Stimulated activated CD4-positive, alpha-beta T cell treated with anti-CD3 and anti-CD28 coated beads, Interleukin-4, amount 100 ng/mL, for 1 hour (primary cell): ENCODE measurements at places on chromosomes 2 and 18.

DNA sequence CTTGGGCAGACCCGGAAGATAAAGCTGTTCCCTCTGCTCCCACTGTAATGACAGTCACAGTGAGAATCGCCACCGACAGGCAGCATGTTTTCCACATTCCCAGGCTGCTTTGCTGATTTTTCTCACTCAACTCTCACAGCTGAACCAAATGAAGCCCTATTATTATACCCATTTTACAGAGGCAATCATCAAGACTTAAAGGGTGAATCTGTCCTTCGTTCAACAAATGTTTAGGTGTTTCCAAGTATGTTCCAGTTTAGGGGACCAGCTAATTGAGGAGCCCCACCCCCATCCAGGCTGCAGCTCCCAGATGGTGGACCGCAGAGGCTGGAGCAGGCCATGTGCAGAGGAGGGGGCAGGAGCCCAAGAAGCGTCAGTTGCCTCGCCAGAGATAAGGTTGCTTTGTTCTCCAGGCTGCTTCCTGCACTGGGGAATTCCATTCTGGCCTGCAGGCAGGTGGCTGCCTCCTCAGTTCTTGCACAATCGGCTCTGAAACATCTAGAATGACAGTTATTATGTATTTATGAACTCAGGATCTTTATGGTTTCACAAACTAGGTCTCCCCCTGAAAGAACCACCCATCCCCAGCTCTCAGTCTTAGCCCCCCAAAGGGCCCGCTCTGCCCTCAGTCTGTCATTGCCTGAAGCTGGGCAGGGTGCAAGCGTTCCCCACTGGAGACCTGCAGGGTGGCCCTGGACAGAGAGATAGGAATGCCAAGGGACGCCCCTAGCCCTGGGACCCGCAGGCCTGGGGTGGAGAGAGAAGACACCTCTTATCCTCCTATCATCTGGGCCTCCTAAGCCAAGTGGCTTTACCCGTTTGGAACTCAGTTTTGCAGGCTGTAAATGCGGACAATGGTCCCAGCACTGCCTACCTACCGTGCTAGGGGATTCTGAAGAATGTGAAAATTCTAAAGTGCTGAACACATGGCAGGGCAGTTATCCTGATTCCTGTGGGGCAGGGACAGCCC, 49.1 kb upstream of the MYCN start:
- DNase-seq, result no peak

DNA sequence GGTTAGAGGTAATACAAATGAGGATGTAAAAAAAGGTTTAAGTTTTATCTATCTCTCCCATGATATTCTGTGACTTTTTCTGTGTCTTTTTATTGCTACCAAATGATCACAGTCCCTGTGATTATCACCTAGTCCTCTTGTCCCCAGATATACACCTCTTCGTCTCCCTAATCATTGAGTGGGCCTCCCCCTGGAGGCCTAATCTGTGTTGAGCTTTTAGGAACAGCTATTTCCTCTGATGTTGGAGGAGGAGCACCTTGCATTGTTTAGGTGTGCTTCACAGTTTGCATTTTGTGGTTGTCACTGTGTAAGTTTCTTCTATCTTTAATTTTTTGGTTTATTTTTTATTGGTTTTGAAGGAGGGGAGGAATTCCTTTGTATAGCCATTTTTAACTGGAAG, 33.3 kb downstream of the CCDC85A start:
- DNase-seq, result no peak

DNA sequence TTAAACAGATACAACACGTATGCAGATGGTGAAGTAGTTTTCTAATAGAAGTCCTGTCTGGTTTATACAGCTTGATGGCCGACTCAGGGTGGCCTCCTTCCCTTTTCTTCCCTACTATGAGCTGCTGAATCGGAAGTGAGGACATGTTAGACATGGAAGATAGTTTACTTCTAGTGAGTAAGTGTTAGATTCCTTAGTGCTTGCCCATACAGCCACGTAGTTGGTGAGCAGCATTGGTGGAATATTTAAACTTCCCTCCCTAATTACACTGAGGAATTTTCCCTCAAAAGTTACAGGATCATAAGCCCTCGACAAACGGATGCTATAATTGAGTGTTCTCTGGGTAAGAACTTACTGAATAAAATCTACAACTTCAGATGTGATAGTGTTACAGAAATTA, 52.1 kb downstream of the RHBDD1 start:
- no peak for DNase-seq

GRCh38 chr2:42585779-42586178, 17.3 kb downstream of the MTA3 start:
- no peak for DNase-seq

- DNase-seq, result no peak
Measured at GRCh38 chr2:241274127-241274526, 41.3 kb downstream of the HDLBP start.

DNA sequence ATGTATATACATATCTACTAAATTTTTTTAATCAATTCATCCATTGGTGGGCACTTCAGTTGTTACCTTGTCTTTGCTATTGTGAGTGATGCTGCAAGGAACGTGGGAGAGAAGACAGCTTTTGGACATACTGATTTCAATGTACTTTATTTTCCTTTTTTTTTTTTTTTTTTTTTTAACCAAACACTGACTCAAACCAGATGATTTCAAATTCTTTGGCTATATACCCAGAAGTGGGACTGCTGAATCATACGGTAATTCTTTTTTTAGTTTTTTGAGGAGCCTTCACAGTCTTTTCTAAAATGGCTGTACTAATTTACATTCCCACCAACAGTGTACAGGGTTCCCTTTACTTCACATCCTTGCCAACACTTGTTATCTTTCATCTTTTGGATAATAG, 204.7 kb downstream of the INSIG2 start:
- no peak for DNase-seq

- DNase-seq, result peak; percentile 60
Measured at GRCh38 chr2:224039080-224039769, at the start of gene SERPINE2. TSS of gene SERPINE2 (minus strand) at chr2:224039286. CDS start at chr2:224001900, 37,386 bp downstream.

DNA sequence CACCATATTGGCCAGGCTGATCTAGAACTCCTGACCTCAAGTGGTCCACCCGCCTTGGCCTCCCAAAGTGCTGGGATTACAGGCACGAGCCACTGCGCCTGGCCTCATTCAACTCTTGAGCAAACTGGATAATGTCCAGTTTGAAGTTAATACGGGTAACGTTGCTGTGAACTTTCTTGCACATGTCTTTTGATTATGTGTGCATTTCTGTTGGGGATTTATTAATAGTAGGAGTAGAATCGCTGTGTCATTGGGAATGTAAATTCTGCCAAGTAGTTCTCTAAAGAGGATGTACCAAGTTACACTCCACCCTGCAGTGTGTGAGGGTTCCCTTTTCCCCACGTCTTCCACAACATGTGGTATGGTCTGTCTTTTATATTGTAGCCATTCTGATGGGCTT, 6.2 kb downstream of the IMPA2 start:
- no peak for DNase-seq

GRCh38 chr18:42155024-42155423, 200.0 kb downstream of the PIK3C3 start:
- no peak for DNase-seq

DNA sequence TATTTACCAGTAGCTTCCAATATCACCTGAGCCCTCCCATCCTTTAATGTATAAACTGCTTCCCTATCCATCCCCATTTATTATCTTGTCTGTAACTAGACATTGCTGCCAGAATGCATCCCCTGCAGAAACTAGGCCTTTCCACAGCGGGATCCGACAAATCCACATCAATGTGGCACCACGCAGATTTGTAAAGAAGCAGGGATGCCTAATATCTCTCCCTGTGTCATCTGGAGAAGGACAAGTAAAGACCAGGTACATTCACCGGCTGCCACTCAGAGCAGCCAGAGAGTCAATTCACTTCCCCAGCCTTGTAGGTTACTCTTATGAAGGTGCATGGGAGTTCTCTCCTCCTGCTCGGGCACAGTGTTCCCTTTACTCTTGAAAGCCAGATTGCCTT, 98.8 kb upstream of the MAP3K20 start:
- no peak for DNase-seq

- DNase-seq, result peak; percentile 5
Measured at GRCh38 chr2:156110890-156111289, 221.6 kb downstream of the NR4A2 start.

DNA sequence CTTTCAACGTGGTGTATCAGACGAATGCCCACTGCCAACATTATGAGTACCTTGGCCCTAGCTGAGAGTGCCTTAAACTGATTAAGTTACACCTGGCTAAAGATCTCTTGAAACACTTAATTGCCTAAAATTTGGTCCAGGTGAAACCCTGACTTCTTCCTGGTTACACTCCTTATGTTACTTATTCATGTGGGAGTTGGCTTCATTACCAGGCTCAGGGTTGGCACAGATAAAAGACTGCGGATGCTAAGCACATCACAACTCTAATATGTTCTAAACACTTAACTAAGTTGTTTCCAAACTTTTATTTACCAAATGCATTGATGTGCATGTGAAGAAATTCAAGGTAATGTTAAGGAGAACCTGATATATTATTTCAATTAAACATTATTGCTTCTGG, 298.9 kb downstream of the TCF4 start:
- no peak for DNase-seq

GRCh38 chr2:19358242-19359020, at the start of gene OSR1:
TSS of gene OSR1 (minus strand) at chr2:19358623. CDS start at chr2:19353805, 4,818 bp downstream.
- DNase-seq, result no peak

- no peak for DNase-seq
Measured at GRCh38 chr2:30932870-30933269, 125.6 kb upstream of the CAPN13 start.

DNA sequence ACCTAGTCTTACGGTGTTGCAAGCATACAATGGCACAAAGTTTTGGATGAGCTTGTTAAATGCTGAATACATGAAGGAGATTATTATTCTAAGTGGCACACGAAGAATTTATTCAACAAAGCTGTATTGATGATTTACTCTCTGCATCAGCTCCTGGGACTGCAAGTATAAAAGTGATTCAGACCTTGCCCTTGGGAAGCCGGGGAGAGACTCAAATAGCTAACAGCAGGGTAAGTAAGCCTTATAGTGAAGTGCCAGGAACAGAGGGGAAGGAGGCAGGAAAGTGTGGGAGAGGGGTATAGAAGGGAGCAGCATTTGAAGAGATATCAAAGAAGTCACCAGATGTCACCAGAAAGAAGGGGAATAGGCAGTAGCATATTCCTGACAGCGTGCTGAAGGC, 115.4 kb downstream of the MCFD2 start:
- no peak for DNase-seq

- no peak for DNase-seq
Measured at GRCh38 chr2:64137567-64137966, 6.7 kb downstream of the PELI1 start.

DNA sequence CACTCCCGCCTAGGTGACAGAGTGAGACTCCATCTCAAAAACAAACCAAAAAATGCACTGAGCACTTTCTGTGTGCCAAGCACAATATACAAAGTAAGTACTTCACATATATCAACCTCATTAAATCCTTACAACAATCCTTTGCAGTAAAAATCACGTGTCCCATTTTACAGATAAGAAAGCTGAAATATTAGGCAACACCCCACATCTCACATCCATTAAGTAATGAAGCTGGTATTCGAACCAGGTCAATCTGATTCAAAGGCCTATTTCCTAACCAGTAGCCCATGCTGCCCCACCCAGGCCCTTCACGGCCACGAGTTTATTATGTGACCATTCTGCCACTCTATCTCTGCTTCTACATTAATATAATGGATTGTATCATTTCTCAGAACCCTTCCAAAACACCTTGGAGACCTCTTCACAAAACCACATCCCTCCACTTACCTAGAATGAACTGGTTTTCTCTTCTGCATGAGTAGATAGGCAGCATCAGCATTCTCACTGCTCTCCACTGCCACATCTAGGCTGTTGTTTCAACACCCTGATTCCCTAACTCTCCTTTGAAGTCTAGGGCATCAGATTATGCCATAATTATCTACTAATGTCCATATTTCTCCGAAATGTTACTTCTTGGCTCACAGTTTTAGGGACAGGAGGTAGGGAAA, 3.1 kb upstream of the EXOC6B start:
- DNase-seq, result no peak

DNA sequence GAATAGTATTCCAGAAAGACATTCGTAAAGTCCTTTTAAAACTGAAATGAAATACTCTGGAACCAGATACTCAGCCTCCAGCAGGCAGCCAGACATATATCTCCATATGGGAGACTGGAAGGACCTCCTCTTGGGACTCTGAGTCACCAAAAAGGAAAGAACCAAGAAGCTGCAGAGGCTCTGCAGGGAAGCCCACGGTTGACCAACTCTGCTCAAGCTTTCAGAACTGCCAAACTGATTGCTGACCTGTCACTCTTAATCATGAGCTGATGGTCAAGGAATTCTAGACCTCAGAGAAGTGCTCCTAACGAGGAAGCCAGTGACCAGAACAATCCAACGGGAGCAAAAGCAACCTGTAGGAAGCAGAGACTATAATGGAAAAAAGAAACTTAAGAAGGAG, 434.7 kb downstream of the EIPR1 start:
- DNase-seq, result no peak

- DNase-seq, result no peak
Measured at GRCh38 chr2:104434318-104434792, 419.6 kb upstream of the POU3F3 start.

DNA sequence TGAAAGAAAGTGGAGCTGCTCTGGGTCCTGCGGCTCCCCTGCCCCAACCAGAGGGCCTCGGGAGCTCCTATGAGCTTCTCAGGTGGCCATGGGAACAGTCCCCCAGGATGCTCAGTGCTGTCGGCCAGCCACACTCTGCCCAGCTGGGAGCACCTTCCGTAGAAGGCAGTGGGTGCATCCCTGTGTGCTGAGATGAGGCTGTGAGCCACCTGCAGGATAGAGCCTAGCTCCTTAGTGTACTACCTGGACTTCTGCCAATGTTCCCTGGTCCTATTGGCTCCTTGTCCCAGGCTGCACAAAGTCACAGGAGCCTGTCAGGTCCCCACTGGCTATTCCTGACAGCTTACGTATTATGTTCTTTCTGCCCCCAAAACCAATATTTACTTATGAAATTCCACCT, 16.1 kb downstream of the PRELID3A start:
- no peak for DNase-seq

- no peak for DNase-seq
Measured at GRCh38 chr2:177551989-177552421, 159.4 kb downstream of the AGPS start.

GRCh38 chr2:61988462-61989366, 83.2 kb downstream of the COMMD1 start:
- no peak for DNase-seq

GRCh38 chr2:230053753-230054478, 14.8 kb downstream of the SLC16A14 start:
- no peak for DNase-seq

DNA sequence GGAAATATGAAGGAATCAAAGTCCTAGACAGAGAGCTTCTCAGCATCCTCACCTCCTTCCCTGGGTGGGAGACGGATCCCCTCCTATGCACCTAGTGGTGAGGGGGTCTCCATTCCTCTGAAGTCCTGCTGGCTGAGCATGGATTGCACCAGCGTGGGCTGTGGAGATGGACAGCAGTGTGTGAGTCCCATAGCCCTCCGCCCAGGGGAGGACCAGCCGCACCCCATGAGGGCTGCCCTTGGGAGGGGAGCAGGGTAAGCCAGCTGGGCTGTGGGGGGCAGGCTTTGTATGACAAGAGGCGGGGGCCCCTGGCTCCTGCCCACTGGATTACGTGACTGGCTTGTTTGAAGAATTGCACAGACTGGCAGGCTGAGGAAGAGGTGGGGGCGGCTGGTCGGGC, 768.2 kb downstream of the GALR1 start:
- DNase-seq, result no peak
